AG20443 (cell line): ENCODE measurements at places on chromosomes 16 and 17.

GRCh38 chr17:43983196-43983514 lies 21.3 kb upstream of the NAGS start:
- DNase-seq: no peak

DNA sequence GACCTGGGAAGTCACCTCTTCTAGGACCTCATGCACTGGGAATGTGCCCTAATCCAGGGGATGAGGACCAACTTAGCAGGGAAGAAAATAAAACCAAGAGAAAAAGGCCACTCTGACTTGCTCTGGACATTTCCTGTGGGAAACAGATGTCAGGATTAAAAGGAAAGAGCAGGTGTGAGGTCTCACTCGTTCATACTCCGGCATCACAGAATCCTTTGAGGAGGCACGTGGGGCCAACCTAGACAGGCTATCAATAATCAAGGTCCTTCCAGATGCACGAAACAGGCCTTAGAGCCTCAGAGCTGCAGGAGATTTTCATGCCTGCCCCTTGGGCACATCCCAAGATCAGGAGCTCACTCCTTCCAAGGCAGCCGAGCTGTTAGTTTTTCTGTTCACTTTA lies 321.5 kb upstream of the CCL2 start:
- DNase-seq: no peak

DNA sequence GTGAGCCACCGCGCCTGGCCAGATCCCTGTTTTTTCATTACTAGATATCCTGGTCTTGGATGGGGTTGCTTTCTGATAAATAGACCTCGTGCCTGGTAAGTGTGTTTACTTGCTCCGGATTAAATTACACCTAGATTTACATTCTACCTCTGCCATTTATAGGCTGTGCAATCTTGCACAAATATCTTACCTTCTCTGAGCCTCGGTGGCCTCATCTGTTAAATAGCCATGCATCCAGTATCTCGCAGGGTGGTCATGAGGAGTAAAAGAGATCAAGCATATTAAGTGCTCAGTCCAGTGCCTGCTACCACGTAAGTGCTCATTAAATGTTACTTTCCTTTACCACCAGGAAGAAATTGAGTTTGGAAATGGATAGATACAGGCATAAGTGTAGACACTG lies 98.4 kb downstream of the BMERB1 start:
- no peak for DNase-seq

DNA sequence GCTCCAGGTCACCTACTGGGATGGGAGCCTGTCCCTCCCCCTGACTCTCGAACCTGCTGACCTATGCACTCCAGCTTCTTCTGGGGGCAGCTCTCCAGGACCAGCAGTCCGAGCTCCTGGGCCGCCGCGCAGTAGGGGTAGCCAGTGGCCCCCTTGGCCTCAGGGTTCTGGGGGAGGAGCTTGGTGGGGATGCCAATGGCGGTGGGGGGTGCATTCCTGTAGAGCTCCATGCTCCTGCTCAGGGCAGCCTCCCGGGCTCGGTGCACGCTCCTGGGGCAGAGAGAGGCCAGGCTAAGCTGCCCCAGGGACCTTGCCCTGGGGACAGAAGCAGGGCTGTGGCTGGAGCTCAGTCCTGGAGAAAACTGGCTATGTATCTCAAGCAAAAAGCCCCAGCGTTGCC lies 7.7 kb upstream of the SPATA2L start:
- DNase-seq: no peak

DNA sequence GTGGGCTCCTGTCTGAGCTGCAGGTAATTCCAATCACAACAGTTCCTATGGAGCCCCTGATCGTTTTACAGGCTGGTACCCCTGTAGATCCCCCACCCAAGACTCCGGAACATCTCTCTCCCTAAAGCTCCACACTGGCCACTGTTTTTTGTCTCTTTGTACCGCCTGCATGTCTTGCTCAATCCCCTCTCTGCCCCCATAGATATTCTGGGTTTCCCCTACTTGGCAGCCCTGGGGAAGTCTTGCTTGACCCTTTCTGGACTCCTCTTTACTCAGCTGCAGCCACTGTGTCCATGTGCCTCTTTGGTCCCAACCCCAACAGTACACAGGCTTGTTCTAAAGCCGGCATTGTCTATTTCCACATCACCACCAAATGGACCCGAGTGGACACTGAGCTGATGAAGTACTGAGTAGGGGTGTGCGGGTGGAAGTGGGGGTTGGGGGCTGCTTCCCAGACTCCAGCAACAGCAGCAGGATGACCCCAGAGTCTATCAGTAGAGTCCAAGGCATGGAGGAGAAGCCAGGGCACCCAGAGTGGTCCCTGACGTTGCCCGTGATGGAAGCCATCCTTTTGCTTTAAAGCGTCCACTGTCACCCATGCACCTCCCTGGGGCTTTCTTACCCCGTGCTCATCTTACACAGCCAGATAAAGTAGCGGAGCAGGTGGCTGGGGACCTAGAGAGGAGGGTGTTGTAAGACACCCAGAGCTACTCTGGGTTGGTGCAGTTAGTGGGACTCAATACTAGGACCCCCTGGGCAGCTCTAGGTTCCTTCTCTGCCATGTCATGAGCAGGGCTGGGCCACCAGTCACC lies 6.4 kb downstream of the CD300LB start:
- DNase-seq: peak; percentile 6

GRCh38 chr17:57006040-57006439 lies 28.1 kb downstream of the SCPEP1 start:
- DNase-seq: no peak

GRCh38 chr17:60153606-60154390 lies 4.0 kb downstream of the CA4 start:
- peak; percentile 86 for DNase-seq

DNA sequence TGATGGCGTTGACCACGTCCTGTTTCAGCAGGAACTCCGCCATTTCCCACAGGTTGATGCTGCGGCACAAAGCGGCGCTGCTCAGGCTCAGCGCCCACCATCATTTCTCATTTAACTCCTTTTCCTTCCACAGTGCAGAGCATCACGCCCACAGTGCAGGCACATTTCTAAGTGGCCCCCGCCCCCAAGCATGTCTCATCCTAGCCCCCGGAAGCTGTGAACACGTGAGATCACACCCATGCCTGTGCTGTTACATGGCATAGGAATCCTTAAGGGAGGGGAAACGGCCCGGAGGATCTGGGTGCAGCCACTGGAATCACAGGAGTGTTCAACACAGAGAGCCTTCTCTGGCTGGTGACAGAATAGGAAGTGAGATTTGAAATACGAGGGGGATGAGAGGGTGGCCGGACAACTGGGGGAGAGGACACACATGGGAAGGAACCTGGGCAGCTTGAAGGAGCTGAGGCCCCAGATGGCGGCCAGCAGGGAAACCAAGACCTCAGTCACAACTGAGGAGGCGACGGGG lies 4.7 kb downstream of the NAGPA start:
- no peak for DNase-seq
